Tongue (tissue), 3 donors: ENCODE measurements at places on chromosomes 6 and 20.

DNA sequence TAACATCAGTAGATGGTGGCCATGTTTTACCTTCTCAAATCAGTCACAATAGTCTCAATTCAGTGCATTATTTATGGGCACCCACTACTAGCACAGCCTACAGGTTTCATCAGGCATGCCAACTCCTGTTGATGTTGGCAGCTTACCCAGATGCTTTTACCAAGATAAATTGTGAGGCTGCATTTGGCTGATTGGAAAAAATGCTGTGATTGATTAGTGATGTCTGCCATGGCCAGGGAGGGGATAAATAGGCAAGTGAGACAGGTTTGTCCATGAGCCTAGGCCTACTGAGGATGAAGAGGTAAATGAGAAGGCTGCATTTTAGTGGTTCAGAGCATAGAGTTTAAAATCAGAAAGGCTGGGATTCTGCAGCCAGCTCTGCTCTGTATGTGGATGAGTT, 227.1 kb downstream of the NFATC2 start:
- DNase-seq: no peak

DNA sequence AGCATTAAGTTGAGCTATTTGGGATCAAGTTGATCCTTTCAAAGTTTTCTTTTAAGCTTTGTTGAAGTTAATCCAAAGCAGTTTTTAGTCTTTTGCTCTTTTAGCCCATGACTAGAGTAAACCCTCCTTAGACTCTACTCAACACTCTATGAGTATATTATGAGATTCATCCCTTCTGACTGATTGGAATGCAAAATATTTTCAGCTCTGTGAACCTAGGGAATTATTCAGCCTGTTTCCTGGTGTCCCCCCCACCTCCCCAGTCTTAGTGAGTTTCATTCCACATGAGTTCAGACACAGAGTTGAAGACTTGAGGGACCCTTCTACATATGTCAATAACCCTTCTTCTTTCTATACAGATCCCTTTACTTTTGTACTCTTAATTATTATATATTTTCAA, 413.7 kb downstream of the RFPL4B start:
- no peak for DNase-seq

GRCh38 chr6:105509506-105510331, 106.8 kb upstream of the PREP start:
- DNase-seq: no peak

- DNase-seq: no peak
Measured at GRCh38 chr6:89554106-89554505, 84.4 kb downstream of the LYRM2 start.

GRCh38 chr6:20805021-20805420, 270.8 kb downstream of the CDKAL1 start:
- no peak for DNase-seq

DNA sequence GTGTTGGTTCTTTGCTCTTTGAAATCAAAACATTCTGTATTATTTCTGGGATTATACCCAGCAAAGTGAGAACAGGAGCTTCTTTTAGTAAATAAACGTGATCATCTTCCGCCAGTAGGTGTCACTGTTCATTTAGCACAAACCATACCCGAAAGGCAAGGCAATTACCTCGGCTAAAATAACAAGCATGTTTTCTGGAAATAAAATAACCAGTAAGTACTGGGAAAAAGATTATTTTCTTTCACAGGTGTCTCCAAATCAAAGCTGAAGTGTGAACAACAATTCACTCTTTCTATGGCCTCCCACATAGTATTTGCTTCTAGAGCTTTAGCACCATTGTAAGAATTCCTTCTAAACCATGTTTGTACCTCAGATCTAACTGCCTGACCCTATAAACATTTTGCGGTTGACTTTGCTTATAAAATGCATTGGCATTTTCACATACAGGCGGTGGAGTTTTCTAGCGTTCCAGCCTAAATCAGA, 144.6 kb upstream of the AGPAT4 start:
- DNase-seq: peak; percentile 96

GRCh38 chr6:53956068-53956711, 155.1 kb upstream of the MLIP start:
- peak; percentile 90 for DNase-seq

- no peak for DNase-seq
Measured at GRCh38 chr6:28693033-28693750, 167.5 kb downstream of the GPX5 start.

DNA sequence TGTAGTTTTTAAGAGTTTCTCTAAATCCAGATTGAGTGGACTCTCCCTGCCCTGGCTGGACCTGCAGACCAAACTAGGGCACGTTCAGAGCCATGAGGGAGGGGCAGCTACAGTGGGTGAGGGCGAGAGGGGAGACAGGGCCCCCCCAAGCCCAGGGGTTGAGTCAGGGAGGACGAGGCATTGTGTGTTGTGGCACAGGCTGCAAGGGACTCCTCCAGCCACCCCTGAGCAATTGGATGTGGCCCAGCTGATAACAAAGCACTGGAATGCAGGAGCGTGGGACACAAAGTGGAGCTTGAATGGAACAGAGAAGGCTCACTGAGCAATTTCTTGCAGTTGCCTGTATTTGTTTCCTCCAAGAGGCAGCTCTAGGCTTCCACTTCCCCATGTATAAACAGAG, 43.5 kb upstream of the MYL9 start:
- no peak for DNase-seq

DNA sequence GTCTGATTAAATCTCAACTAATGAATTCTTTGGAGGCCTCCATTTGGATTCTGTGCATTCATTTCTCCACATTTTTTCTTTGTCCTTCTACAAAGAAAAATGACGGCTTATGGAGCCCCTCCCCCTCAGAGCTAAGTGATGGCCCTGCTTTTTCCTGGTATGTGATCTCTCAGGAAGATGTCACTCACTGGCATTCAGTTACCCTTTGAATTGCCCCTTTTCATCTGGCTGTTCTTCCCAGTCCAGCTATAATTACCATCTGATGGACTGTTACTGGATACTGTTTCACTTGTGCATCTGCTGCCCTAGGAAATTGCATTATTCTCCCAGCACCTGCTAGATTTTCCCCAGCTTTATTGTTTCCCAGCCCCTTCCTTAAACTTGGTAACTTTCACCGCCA, 151.9 kb downstream of the CFAP61 start:
- DNase-seq: no peak

DNA sequence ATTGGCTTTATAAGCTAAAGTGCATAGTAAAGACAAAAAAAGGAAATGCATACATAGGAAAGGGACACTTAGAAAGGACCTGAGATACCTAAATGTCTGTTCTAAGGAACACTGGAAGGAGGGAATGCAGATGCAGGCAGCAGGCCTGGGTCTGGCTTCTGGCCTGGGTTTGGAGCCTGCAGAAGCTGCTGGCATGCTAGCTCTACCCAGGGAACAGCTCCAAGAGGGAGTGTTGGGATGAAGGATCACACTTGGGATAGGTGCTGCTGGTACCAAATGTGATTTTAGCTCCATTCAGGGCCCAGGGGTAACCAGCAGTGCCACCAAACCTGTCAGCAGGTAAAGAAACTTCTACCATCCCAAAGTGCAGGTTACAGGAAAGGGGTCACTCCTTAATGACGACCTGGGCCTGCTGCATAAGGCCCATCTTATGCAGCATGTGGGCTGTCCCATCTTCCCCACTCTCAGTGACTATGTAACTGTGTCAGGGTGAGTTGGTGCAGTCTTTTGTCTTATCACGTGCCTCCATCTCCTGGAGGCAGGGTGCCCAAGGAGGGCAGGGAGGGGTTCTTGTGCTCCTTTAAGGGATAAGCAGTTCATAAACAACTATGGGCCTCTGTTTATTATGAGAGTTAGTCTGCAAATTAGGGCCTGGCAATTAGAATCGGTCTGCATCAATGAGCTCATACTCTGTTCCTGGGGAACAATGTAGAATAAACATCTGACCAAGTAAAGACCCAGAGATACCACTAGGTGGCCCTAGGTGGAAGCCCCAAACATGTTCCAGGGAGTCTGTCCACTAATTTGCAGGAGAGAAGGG, 26.9 kb downstream of the DDX27 start:
- peak; percentile 55 for DNase-seq

- DNase-seq: no peak
Measured at GRCh38 chr6:101422811-101423210, 29.3 kb downstream of the GRIK2 start.

DNA sequence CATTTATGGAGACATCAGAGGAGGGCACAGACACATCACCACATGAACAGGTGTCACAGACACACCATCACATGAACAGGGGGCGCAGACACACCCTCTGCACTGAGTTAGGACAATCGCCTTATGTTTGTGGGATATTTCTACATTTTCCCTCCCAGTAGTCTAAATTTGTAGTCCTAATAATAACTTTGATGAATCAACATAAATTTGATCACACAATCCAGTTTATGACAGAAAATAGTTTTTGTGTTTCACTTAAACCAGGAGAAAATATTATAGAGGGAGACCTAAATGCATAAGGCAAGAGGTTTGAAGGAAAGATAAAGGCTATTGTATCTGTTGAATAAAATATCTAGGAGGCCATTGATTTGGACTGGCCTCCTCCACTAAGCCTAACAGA, 195.7 kb downstream of the GPX5 start:
- DNase-seq: no peak

DNA sequence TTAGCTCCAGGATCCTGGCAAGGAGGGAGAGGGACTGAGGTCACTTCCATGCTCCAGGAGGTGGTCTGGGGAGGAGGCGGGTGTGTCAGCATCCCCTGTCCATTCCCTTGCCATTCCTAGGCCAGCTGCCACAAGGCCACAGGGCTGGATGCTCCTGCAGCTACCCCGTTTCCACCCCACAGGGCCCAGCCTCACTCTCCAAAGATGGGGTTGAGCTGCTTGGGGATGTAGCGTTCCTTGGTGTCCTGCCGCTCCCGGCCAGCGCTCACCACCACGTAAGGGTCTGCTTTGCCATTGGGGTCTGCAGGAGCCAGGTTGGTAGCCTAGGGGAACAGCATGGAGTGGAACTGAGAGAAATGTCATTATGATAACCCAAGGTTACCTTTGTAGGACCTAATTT, 23.0 kb downstream of the ERGIC3 start:
- DNase-seq: no peak

- DNase-seq: no peak
Measured at GRCh38 chr6:36374972-36375371, 12.5 kb downstream of the ETV7 start.

- no peak for DNase-seq
Measured at GRCh38 chr20:17530153-17530552, 1.0 kb downstream of the BFSP1 start.

- no peak for DNase-seq
Measured at GRCh38 chr6:155449450-155450239, 6.0 kb downstream of the NOX3 start.

GRCh38 chr6:679282-679681, 13.7 kb downstream of the EXOC2 start:
- peak; percentile 50 for DNase-seq

- DNase-seq: no peak
Measured at GRCh38 chr20:53595018-53595378, 1.4 kb upstream of the ZNF217 start.

GRCh38 chr20:63517376-63518309, 2.9 kb upstream of the PPDPF start:
- no peak for DNase-seq

- peak; percentile 89 for DNase-seq
Measured at GRCh38 chr6:32885698-32886286, 31.8 kb downstream of the PSMB9 start.

DNA sequence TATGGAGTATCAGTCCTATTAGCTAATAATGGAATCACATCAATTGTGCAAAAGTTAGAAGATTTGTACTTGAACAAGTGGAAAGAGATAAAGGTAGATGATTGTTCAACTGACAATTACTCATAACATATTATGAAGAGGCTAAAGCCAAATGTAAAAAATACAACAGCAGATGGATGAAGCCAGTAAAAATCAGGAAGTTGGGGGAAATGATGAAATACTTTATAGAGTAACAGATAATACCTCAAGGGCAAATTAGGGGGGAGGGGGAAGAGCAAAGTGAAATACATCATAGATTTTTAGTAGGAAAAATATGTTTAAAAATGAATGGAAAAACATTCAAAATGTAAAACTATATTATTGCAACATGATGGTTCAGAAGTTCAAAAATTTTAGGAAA, 114.0 kb downstream of the PDSS2 start:
- no peak for DNase-seq

DNA sequence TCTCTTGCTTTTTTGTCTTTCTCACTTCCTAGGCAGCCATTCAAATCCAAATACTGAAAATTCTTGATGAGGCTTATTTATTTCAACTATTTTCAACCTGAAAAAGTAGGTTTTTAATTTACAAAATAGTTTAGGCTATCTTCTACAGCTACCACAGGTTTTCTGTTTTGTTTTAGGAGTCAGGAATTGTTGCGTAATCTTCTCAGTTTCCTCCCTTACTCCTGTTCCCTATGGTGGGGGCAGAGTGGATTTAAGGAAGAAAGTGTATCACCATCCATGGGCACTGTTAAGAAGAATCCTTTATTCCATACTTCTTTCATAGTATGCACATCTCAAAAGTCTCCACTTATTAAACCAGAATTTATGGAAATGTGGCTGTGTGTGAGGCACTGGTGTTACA, 182.4 kb downstream of the KHDC1L start:
- DNase-seq: no peak

DNA sequence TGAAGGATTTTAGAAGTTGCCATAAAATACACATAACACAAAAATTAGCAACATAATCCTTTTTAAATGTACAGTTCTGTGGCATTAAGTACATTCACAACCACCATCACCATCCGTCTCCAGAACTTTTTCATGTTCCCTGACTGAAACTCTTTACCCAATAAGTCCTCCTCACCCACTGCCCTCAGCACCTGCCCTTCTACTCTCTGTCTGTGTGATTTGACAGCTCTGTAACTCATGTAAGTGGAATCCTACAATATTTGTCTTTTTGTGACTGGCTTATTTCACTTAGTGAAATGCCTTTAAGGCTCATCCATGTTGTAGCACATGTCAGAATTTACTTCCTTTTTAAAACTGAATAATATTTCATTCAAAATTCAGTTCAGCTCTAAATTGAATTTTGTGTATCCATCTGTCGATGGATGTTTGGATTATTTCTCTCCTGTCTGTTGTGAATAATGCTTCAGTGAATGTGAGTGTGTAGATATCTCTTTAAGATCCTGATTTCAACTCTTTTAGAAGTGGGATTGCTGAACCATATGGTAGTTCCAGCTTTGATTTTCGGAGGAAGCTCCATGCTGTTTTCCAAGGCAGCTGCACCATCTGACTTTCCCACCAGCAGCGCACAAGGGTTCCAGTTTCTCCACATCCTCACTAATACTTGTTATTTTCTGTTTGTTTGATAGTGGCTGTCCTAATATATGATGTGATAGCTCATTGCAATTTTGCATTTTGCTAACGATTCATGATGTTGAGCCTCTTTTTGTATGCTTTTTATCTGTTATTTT, 4.2 kb downstream of the ENTPD6 start:
- no peak for DNase-seq

DNA sequence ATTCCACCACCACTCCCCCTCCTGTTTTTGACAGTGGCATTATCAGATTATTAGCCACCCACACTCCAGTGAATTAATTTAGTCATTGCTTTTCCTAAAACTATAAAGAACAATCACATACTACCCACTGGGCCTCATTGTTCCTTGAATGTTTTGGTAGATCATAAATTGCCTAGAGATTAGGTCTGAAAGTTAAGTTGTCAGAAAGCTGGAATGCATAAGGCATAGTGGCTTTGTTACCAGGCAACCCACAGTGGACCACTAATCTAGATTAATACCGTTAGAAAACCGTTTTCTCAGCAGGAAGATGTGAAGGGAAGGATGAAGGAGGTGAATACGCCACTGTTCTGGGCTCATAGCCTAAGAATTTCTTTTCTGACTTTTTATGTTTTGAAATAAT, 75.6 kb downstream of the SAMD3 start:
- DNase-seq: no peak

- no peak for DNase-seq
Measured at GRCh38 chr6:31576897-31577578, 1.7 kb downstream of the TNF start.
